ENCODE measurements at places on chromosomes 6 and 20.

GRCh38 chr6:89145956-89146717 lies at the start of gene PM20D2:
Gene PM20D2 (plus strand): TSS chr6:89146055. CDS start chr6:89146145, 90 bp downstream.
- peak; percentile 68 for DNase-seq

DNA sequence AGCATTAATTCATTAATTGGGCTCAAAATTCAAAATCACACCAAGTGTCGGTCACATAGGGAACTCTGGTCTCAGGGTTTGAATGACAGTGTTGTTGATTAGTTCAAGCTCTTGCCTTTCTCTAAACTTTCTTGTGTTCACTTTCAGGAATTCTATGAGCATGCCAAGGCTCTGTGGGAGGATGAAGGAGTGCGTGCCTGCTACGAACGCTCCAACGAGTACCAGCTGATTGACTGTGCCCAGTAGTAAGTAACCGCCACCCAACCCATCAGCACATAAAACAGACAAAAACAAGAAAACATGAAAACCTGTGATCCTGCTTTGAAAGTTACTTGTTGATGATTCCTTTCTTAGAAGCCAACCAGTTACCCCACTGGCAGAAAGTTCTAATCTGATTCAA lies 52.7 kb downstream of the GNAS start:
- no peak for DNase-seq

DNA sequence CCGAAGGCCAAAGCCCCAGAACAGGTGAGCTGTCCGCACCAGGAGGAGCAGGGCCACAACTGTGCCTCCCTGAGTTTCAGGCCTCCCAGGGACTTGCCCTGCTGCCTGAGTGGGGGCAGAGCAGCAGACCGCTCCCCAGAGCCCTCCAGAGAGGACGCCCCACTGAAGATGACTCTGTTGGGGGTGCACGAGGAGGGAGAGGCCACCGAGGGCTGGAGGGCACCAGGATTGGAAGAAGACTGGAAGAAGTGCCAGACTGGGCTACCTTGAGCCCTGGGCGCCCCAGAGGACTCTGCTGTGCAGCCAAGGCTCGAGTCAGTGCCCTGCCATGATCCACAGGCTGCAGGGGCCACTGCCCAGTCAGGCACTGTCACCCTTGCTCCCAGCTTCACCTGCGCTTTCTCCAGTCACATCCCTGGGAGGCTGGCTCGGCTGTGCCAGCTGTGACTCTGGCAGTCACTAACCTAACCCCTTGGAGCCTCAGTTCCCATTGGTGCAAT lies 11.3 kb downstream of the CST7 start:
- no peak for DNase-seq

- DNase-seq = no peak
Observed at GRCh38 chr6:136424901-136425300, 125.3 kb downstream of the MAP7 start.

GRCh38 chr20:35518955-35519354 lies 10.5 kb downstream of the C20orf173 start:
- DNase-seq = no peak

GRCh38 chr6:7077856-7078255 lies 29.9 kb upstream of the RREB1 start:
- DNase-seq = no peak

- no peak for DNase-seq
Observed at GRCh38 chr20:63534831-63535651, 2.1 kb downstream of the PTK6 start.

DNA sequence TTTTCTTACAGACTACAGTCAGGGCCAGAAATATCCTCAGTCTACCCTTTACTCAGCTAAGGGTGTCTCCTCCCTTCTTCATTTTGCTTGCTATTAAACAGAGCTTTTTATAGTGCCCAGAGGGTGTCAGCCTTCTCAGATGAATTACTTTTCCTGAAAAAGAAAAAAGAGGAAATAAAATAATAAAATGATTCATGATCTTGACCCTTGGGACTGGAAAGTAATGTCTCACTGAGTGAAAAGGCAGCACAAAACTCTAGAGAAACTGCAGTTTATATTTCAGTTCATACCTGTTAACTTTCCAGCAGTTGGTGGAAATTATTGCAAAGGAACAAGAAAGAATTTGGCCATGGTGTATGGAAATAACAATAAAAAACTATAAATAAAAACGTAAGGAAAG lies 170.6 kb downstream of the IBTK start:
- DNase-seq = no peak

- no peak for DNase-seq
Observed at GRCh38 chr6:9943026-9943425, 471.8 kb downstream of the TFAP2A start.

DNA sequence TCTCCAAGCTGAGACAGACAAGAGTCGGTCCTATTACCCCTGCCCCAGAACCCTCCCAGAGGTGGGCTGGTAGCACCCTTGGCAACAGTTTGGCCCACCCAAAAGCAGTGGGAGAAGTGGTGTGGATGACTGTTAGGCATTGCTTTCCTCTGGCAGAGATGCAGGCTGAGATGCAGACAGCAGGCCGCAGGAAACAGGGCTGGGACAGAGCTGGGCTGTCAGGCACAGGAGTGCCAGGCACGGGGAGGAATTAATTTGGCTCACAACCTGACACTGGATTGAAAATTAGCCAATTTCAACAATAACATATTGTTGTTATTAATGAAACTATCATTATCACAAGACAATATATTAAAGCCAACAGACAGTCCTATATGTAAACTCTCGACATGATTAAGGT lies 15.7 kb upstream of the SIRT5 start:
- no peak for DNase-seq

GRCh38 chr6:69705954-69706353 lies 90.9 kb downstream of the LMBRD1 start:
- no peak for DNase-seq

DNA sequence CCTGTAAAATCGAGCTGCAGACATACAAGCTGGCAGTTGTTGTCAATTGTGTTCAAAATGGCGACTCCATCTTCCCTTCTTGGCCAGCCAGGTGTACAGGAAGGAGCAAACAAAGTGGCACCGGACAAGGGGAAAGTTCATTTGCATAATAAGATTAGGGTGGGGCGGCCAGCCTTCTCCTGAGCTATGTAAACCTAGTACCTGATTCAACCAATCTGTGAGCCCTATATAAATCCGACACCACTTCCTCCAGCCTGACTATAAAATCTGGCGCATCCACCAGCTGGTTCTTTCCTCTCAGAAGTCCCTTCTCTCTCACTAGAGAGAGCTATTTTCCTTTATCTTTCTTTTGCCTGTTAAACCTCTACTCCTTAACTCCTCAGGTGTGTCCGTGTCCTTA lies 8.1 kb upstream of the HBS1L start:
- no peak for DNase-seq

- peak; percentile 100 for DNase-seq
Observed at GRCh38 chr20:35615667-35616464, at the start of gene SPAG4. Gene SPAG4 (plus strand): TSS chr20:35615829. CDS start chr20:35616004, 175 bp downstream.

GRCh38 chr20:48704761-48705160 lies 123.0 kb downstream of the PREX1 start:
- DNase-seq = no peak

DNA sequence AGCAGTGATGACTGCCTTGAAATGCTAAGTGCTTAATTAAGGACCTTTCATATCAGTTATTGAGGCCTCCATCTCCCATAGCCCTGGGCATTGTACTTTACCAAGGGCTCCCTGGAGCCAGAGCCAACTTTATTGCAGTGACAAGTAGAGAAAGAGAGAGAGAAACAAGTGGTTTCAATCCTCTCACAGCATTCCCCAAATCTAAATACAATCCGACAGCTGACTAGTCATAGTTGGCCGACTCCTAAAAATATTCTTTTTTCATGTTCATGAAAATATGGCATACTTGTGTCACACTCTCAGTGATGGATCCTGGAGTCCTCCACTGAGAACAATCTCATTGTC lies 127.0 kb upstream of the TFAP2D start:
- DNase-seq = no peak

DNA sequence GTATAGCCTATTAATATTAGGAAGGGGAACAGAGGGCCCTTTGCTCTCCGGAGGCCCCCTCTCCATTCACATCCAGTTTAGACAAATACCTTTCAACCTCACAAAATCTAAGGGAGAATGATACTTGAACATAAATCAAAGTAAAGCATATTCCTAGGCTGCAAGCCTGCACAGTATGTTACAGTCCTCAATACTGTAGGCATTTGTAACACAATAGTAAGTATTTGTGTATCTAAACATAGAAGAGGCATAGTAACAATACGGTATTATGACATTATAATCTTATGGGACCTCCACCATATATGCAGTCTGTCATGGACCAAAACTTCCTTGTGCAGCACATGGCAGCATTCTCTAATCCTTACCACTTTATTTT lies 2.3 kb upstream of the TREM1 start:
- DNase-seq = no peak

DNA sequence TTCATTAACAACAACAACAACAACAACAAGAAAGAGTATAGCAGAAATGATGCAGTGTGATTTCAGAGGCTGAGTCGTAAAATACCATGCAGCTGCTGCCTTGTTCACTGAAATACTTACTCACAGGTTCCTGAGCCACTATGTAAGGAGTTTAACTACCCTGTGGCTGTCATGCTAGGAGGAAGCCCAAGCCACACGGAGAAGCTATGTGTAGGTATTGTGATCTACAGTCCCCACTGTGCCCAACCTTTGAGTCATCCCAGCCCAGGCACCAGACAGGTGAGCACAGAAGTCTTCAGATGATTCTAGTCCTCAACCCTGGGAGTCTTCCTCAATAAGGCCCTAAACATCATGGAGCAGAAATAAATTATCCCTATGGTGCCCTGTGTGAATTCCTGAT lies 14.6 kb upstream of the RALY start:
- DNase-seq = no peak

DNA sequence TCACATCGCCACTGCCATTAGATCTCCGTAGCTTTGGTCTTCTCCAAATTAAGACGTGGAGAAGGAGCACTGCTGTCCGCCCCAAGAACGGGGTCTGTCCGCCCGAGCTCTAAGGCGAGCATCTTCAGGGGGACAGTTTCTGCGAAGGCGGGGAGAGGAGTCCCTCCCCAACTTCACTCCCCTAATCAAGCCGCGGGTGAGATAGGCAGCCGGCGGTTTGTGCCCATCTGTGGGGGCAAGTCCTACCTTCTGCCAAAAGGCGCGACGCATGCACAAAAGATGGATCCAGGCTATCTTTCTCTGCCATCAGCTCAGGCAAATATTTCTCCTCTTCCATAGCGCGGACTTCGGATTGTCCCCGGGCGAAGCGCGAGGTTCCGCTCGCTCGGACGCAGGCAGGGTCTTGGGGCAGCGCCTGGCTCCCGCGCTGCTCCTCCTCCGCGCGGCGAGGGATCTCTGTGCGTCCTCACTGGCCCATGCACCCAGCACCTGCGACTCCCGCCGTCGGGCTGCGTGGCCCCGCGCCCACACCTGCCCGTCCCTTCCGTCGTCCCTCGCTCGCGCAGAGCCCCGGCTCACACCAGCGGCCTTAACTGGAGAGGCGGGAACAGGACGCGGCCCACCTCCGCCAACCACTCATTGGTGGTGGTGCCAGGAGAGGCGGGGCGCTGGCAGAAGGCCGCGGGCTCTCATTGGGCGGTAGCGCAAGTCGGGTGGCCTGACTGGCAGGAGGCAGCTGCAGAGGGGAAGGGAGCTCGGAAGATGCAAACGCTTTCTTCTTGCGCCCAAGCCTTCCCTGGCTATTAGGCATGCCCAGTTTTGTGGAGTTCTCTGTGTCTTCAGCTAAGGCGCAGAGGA lies at the start of gene KHDRBS2:
Gene KHDRBS2 (minus strand): TSS at position 614 of the 858 bp plus-strand sequence.
- DNase-seq = no peak

DNA sequence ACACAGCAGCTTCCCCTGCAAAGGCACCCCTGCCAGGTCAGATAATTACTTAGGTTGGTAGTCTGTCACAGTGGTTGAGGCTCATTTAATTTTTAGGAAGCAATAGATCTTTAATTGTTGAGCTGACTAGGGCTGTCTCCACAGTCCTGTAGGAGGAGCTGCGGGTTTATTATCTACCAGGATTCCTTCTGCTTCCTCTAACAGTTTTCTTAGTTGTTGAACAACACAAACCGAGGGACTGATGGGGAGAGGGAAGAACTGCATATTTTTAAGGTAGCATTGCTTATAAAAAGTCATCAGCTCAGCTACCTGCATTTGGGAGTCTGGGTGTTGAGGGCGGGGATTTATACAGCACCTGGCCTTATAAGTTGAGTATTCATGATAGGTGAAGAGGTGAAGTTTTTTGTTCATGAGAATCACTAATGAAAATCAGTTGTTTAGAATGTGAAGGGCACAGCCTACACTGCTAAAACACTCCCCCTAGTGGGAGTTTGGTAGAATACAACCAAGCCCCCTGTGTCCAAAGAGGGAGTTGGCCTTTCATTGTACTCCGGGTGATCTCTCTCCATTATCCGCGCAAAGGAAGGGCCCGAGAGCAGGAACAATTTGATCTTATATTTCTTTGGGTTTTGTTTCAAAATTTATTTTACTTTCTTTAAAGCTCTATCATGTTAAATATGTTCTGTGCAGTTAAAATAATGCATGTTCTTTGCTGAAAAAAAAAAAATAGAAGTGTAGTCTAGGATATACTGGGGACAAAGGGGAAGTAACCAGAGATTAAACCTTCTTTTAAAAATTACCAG lies 69.6 kb downstream of the SSR1 start:
- DNase-seq = no peak

GRCh38 chr6:166721576-166721975 lies 94.5 kb upstream of the RPS6KA2 start:
- no peak for DNase-seq

DNA sequence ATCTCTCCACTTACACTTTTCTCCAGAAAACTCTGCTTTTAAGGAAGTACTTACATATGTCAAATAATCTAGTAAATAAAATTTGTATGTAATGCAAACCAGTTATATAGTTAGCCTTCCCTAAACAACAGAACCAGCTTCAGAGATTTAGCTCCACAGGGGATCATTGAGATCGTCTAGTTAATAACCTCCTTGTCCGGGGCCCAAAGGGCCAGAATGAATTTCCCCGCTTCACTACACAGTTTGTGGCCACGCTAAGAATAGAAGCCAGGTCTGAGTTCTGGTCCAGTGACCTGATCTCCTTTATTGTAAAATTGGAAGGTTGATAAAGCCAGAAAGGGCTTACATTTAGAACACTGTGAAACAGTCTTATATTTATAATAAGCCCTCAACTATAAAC lies 245.2 kb downstream of the TPBG start:
- no peak for DNase-seq

DNA sequence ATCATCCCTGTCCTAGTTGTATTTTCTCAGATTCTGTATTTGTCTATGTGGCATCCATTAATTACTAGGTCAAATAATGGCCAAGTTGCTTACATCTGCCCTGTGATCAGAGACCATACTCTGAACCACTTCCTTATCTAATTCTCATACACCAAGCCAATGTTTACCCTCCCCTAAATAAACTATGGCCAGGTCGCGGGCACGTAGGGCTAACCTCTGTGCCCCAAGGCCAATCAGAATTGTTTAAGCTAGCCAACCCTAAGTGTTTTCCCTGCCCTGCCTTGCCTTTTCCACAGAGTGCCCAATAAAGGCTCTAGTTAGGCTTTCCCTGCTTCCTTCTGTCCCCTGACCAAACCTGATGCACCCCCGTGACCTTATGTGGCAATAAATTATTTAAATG lies 2.8 kb upstream of the CALHM4 start:
- no peak for DNase-seq
